ENCODE measurements at places on chromosomes 7 and 10. TPM values are rescaled to one million over a fixed set of nuclear protein-coding genes. Genes with fewer than 3 reads are reported as not detected.

DNA sequence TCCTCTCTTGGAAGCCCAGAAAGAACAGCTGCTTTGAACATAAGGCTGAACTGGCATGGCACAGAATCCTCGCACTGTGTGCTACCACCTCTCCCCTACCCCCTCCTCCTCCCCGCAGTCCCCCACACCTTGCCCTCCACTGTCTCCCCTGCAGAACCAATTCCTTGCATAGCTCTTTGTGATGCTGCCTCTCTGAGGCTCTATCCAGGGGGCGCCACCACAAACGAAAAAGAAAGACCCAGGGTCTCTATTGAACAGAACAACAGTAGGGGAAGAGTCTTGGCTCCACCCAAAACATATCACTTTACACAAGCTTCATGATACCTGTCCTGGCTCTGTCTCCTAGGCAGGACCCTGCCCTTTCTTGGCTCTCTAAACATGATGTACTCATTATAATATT lies 26.2 kb upstream of the EBLN1 start:
- no peak for DNase-seq

- peak; percentile 51 for DNase-seq
These were observed 1.2 kb downstream of the UPP1 start for GRCh38 chr7:48090095-48090805.

DNA sequence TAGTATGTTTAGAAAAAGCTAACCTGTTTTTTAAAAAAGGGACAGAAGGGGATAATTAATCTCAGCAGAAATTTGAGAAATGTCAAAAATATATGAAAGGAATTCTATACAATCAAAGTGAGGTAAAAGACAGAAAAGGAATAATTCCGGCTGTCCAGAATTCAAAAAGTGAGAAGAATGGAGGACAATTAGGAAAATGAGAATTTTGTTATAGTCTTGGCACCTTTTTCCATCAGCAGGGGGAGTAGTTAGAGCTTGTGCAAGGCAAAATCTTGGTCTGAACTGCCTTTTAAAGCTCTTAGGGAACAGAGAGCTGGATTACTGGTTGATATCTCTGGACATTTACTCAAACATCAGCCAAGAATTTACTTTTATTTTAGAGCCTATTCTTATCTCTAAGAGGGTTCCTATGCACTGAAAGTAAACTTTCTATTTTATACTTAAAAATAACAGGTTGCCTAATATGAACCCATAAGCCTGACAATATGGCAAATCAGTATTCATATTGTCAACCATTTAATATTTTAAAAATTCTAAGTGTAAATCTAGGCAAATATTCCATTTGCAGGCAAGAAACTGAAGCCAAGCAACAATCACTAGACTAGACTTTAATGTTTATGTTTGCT lies 185.6 kb downstream of the ANK3 start:
- peak; percentile 59 for DNase-seq

- DNase-seq = peak; percentile 29
These were observed 59.8 kb downstream of the RAMP3 start for GRCh38 chr7:45217358-45217757.

The PDSS1 gene
- total RNA-seq = 7.6 TPM

GRCh38 chr10:52979295-52979990 lies 206.9 kb upstream of the MBL2 start:
- no peak for DNase-seq

DNA sequence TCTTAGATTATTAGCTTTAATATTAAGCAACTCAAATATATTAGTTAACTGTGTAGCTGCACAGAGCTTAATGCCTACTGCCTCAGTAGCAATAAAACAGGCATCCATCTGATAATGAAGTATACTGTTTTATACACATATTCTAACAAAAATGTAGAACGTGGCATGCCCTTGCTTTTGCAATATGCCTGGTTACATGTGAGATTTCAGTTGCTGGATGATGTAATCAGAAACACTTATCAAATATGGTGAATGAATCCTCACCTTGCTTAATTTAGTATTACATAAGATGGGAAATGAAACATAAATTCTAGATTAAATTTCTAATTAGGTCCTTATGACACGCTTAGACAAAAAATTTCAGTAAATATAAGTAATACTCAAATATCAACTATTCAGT lies 8.0 kb downstream of the DNAJC1 start:
- DNase-seq = peak; percentile 66

GRCh38 chr10:62011558-62011957 lies 110.1 kb downstream of the ARID5B start:
- no peak for DNase-seq

The CYP26A1 gene
- 1.2 TPM for total RNA-seq

- no peak for DNase-seq
These were observed 733.5 kb downstream of the ZWINT start for GRCh38 chr10:55627501-55628051.

- peak; percentile 82 for DNase-seq
These were observed 23.0 kb downstream of the JCAD start for GRCh38 chr10:30036341-30036740.

DNA sequence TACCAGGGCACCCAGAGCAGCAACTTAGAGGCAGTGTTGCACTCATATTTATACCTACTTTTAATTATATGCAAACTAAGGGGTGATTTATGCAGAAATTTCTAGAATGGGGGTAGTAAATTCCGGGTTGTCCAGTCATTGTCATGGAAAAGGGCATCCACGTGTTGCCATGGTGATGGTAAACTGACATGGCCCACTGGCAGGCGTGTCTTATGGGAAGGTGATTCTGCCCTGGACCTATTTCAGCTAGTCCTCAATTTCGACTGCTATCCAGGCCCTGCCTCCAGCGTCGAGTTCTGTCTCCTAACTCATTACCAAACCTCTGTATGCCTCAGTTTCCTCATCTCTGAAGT lies 12.8 kb downstream of the SNX8 start:
- no peak for DNase-seq
